ENCODE measurements at places on chromosomes 4 and X.

DNA sequence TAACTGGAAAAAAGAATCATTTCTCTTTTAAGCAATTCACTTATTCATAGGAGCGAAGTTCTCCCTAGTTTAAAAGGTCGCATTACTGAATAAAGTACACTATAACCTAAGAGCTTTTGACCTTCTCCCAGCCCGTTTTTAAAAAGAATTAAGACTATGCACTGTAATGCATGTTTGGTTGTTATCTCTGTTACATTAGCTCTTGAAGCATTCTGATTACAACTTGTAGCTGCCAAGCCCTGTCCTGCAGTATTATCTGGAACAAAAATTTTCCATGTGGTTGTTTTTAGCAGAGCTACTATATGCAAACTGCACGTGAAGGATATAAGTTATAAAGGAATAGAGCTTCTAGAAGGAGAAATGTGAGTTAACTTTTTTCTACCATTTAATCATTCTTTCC lies 8.1 kb downstream of the GAB1 start:
- DNase-seq: no peak

DNA sequence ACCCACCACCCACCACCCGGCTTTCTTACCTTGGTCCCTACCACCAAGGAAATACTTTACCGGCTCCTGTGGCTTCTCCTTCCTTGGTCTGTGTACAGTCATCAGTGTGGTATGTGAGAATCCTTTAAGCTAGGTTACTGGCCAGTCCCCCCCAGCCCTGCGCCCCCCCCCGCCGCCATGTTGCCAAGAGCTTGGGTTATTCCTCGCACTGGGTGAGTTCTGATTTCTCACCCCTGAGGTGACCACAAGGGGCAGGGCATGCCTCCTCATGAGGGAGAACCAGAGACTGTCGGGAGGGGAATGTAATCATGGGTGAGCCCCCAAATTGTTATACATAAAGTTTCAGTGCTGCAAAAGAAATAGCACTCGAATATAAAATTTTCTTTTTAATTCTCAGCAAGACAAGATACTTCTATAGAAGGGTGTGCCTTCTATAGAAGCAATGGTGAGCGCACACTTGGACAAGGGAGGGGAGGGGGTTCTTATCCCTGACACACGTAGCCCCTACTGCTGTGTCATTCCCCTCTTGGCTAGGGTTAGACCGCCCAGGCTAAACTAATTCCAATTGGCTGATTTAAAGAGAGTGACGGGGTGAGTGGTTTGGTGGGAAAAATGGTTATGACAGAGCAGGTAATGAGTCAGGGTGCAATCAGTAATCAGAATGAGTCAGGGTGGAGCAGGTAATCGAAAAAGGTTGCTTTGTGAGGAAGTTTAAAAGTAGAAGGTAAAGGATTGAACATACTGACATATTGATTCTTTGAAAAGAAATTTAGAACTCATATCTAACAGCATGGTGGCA lies 133.2 kb downstream of the KDM6A start:
- no peak for DNase-seq

- no peak for DNase-seq
Observed at GRCh38 chr4:43224559-43224958, 332.0 kb downstream of the GRXCR1 start.

DNA sequence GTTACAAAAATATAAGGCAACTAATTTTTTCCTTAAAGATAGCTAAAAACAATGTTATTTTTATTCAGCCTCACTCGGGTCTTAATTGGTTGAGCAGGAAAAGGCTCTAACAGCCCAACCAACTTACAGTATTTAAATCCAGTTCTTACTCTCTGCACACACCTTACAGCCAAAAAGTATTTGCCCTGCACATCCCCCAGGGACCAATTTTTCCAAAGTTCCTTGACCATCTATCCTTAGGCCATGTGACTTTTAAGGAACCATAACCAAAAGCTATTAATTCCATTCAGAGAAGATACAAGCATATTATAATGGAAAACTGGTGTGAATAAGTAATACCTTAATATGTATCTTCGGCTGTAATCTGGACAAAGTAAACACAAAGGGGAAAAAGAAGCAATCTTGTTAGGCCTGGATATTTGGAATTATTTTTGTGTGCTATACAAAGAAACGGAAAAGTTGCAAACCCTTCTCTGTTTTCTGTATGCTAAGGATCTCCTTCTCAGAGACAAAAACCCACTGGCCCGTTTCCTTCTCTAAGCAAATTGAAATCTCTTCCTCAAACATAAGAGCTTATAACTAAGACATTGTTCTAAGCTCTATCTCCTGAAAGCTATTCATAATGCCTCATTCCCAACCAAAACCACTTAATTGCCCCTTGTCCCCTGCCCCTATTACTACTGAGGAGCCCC lies 1.0 kb upstream of the THAP9 start:
- no peak for DNase-seq

- no peak for DNase-seq
Observed at GRCh38 chrX:9535101-9535500, 70.2 kb downstream of the TBL1X start.

GRCh38 chrX:133250184-133251100 lies 32.3 kb upstream of the TFDP3 start:
- no peak for DNase-seq

All from spinal cord (tissue), 10 donors.